NCI-H1105 treated with DMSO at 0.1 percent for 48 hours (cell line): ENCODE measurements at places on chromosomes 6 and 20.

DNA sequence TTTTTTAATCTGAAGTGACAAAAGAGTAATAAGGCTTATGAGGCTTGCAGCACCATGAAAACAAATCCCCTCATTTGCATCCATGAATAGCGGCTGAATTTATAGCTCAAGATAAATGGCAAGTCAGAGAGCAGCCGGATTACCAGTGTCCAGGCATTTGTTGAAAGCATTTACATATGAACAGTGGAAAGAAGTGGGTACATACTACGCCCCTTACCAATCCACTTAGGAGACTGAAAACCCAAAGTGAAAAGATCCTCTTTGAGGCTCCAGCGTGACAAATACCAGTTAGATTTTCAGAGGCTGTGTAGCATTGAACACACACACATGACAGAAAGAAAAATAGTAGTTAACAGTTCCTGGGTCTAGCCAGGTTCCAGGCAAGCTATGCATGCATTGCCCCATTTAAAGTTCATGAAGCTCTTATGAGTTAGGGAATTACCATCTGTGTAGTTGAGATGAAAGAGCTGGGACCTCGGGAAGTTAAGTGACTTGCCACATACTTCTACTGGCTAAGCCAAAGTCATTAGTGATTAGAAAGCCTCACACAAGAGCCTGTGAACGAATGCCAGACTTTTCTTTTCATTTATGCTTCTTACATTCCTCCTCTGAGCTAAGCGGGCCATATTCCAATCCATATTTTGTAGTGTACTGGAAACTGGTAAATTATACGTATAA lies 28.3 kb upstream of the NHSL1 start:
- no peak for DNase-seq

GRCh38 chr20:49426873-49427272 lies 55.6 kb downstream of the KCNB1 start:
- no peak for DNase-seq

- no peak for DNase-seq
These were observed 120.7 kb downstream of the DST start for GRCh38 chr6:56521976-56522375.

- no peak for DNase-seq
These were observed 80.1 kb downstream of the LYRM4 start for GRCh38 chr6:5180636-5181035.

DNA sequence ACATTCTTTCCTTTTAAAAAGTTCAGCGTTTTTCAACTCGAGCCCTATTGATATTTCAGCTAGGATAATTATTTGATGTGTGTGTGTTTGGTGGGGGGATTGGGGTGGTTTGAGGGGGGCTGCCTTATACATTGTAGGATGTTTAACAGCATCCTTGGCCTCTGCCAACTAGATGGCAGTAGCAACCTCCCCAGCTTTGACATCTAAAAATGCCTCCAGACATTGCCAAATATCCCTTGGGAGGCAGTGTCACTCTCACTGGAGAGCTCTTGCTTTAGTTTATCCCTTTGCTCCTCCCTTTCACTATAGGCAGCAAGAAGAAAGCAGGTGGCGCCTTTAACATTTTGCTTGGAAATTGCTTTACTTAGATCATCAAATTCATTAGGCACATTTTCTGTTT lies 14.6 kb upstream of the TP53TG5 start:
- DNase-seq, result no peak

- DNase-seq, result no peak
These were observed 508.6 kb downstream of the UTRN start for GRCh38 chr6:144793744-144794143.

DNA sequence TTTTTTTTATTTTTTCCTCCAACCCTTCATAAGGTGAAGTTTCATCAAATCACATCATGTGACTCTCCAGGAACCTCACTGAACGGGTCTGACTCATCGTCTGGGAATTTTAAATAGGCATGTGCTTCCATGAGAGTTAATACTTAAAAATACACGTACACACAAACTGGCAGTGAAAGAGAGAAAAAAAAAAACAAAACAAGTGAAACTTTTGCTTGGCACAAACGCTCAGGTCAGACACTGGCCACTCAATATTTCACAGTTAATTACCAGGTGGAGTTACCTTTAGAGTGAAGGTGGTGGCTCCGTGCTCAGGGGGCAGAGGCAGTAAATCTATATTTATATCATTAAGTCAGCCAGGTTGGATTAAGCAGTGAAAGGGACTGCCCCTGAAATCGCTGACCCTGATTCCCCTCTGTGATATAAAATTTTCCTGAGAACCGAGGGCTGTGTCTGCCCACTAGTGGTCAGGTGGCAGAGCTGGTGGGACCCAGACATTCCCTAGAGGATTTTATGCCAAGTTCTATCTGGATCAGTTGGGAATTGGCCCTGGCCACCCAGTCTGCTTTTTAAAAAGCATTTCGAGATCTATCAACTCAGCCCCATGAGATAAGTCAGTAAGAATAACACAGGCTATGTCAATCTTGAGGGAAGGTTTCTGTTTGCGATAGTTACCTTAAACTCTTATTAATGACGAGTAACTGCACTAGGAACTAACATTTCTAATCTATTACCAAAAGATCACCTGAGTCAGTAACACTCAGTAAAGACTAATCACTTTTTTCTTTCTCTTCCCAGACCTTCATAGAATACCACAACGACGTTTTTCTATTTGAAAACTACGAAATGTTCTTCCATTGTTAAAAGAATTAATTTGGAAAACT lies 259.1 kb downstream of the HDGFL1 start:
- DNase-seq, result peak; percentile 33
